ENCODE measurements at places on chromosomes 2 and 18.

GRCh38 chr2:239831861-239832489 is 193.2 kb downstream of the NDUFA10 start:
- DNase-seq: no peak

DNA sequence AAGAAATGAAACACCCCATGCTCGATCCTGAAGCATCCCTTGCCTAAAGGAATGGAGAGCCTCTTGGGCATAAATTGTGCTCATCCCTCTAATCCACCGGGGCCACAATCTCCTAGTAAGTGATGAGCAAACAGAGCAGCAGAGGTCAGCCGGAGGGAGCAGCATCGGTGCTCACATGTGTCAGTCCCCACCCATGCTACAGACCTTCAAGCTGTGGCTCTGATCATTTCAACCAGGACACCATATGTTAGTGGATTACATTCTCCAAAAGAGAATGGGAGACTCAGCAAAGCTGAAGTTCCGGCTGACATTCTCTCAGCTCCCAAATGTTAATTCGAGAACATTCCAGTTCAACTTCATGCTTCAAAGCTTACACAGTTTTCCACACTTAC is 75.6 kb downstream of the AAK1 start:
- no peak for DNase-seq

DNA sequence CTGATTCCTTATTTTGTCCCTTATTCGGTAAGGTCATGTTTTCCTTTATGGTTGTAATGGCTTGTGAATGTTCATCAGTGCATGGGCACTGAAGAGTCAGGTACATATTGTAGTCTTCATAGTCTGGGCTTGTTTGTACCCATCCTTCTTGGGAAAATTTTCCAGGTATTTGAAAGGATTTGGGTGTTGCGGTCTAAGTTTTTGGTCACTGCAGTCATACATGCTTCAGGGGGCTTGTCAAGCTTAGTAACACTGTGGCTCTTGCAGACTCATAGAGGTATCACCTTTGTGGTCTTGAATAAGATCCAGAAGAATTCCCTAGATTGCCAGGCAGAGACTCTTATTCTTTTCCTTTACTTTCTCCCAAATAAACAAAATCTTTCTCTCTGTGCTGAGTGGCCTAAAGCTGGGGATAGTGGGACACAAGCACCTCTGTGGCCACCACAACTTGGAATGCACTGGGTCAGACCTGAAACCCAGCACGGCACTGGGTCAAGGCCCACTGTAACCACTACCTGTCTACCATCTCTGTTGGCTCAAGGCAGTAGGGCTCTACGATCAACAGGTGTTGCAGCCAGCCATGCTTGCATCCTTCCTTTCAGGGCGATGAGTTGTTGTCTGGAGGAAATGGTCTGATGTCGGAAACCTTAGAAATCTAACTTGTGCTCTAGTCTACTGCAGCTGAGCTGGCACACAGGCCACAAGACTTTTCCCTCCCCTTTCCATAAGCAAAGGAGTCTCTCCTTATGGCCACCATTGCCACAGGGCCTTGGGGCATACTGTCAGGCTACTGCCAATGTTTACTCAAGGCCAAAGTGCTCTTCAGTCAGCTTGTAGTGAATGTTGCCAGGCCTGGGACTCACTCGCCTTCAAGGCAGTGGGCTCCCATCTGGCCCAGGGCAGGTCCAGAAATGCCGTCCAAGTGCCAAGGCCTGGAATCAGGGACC is 21.5 kb downstream of the IL1RN start:
- no peak for DNase-seq

- DNase-seq: no peak
These were observed 8.7 kb downstream of the CYRIA start for GRCh38 chr2:16656784-16657391.

GRCh38 chr2:43057742-43058725 is 168.4 kb downstream of the ZFP36L2 start:
- DNase-seq: no peak

- no peak for DNase-seq
These were observed 48.3 kb upstream of the STK17B start for GRCh38 chr2:196219671-196220070.

DNA sequence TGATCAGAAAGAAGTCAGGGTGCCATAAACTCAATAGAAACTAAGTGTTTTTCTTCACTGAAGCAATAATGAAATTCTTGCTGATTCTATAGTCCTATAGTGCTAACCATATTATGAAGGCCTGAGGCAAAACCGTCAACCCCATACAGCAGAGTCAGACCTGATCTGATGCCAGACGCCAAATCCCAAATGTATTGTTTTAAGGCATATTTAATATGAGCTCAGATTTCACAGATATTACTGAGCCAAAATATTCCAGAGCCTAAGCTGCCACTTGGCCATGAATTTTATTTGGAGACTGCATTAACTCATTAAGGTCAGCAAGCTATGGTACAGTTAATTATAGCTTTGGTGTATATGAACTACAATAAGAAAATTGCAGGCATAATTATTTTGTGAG is 53.4 kb downstream of the SCN1A start:
- DNase-seq: no peak

GRCh38 chr2:50221106-50221505 is 810.8 kb downstream of the NRXN1 start:
- DNase-seq: no peak

DNA sequence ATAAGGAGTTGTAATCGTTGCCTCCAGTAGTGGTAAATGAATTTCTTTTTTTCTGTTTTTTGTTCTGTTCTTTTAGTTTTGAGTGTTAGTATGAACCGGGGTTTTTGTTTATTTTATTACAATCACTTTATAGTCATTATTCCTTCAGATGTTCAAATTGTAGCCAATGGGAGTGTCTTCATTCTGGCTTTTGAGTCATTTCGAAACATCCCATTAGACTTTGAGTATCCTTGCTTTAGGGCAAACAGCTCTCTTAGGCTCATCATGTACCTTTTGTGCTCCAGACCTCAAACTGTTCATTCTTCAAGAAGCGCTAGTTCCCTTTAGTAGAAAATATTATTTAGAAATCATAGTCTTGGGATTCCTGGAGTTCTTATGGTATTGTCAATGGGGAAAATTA is 54.2 kb upstream of the PAX3 start:
- no peak for DNase-seq

DNA sequence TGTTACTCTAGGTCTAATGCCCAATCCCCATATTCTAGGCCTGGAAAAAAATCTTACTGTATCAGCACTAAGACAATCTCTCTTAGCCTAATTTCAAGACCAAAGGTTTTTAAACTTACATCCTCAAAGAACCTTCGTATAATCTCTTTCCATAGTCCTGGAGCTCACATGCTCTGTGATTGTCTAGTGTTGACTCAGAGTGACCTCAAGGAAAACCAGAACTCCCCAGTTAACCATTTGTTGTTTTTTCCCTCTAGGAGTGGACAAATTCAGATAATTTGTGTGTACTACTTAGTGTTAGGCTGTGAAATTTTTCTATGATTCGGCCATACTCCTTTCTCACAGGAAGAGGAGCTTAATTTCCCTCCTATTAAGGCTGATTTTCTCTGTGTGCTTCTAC is 536.1 kb downstream of the SLC4A3 start:
- no peak for DNase-seq

- DNase-seq: no peak
These were observed 12.6 kb downstream of the DTYMK start for GRCh38 chr2:241673797-241674725.

DNA sequence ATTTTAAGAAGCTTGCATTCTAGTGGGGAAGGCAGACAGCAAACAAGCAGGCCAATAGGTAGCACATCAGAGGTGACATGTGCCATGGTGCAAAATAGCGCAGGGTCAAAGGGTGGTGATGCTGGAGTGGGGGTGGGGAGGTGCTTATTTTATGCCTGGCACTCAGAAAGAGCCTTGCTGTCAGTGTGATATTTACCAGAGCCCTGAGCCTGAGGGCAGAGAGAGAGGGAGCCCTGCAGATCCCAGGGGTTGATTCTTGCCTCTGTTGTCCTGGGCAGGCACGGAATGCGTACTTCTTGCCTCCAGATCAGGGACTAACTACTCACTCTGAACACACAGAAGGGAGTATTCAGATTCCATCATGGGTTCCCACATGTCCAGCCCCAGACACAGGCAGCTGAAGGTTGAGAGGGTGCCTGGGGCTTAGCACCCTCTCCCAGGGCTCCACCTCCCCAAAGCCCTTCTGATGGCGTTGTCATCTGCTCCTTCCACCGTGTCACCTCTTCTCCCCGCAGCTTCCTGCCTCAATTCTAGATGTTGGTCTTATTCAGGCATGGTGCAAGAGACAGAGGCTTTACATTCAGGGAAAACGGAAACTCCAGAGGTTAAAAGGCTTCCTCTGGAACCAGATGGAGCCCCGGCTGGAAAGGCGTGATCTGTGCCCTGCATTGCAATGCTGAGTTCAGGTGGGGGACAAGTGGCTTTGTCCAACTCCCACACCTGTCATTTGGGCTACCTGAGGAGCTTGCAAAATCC is 252.3 kb downstream of the HAUS1 start:
- DNase-seq: no peak

GRCh38 chr2:215949991-215950404 is 63.4 kb downstream of the MREG start:
- DNase-seq: no peak

DNA sequence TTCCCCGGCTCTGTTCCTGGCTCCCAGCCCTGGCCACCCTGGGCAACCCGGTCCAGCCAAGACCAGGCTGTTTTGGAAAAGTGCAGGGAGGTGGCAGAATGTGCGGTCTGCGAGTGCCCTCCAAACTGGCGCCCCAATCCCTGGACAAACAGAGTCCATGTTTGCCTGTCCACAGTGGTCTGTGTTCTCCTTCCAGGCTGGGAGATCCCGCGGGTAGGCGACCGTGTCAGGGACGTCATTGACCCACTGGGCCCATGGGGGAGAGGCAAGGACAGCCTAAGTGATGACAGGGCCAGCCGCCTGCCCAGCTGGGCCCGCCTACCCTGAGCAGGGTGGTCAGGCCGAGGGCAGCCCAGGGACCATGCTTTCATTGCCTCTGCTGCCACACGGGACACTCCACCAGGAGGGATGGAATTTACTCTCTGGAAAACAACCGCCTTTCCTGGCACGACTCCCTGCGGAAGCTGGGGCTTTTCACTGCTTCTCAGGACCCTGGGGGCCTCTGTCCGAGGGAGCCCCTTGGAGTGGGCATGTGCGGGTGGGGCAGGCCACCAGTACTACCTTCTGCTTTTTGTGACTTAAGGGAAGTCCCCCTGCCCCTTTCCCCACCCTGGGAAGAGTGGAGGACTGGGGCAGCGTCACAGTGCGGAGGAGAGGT is 20.1 kb downstream of the CYP26B1 start:
- no peak for DNase-seq

DNA sequence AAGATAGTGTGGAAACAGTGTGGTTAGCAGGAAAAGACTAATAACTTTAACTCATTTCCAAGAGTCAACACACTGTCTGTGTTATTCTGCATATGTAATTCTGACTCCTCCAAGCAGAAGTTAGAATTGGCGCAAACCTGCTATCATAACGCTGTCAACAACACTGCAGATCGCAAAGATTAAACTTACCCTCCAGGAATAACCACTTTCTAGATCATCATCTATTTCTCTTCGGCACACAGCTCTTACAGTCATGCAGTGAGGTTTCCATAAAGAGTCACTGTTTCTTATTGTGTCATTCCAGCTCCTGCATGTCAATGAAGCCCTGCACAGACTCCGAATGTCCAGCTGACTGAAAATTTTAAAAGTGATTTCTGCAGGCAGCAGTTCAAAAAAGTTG is 2.4 kb downstream of the FBXO48 start:
- no peak for DNase-seq

DNA sequence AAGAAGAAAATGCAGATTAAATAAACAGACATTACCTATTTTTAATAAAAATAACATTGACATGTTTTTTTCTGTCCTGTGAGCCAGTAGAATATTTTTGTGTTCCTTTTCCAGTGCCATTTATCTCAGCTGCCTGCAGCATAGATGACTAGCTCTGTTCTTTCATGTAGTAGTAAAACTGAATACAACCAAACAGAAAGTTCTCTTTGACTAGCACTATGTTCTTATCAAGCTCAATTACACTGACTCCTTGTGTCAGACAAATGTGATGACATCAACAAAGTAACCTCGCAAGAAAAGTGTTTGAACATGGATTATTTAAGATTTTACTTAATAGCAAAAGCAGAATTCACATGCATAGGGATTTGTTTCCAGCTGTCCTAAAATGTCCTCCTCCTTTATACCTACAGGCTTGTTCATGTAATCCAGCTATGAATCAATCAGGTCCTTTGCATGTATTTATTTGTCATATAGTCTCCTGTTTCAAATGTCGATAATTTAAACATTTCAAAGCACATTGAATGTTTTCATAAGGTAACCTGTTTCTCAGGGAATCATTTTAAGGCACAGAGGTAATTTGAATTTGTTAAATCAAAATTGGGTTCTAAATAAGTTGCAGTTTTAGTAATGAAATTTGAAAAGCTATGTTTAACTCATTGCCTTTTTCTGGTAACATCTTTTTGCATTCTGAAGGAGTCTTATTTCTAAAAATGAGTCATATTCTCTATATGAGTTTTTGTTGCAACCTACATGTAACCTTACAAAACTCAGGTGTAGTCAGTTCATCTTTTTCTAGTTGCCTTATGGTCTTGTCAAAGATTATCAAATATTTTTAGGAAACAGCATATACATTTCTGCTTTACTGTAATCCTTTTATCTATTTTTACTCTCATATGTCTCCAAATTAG is 215.3 kb upstream of the GULP1 start:
- no peak for DNase-seq

DNA sequence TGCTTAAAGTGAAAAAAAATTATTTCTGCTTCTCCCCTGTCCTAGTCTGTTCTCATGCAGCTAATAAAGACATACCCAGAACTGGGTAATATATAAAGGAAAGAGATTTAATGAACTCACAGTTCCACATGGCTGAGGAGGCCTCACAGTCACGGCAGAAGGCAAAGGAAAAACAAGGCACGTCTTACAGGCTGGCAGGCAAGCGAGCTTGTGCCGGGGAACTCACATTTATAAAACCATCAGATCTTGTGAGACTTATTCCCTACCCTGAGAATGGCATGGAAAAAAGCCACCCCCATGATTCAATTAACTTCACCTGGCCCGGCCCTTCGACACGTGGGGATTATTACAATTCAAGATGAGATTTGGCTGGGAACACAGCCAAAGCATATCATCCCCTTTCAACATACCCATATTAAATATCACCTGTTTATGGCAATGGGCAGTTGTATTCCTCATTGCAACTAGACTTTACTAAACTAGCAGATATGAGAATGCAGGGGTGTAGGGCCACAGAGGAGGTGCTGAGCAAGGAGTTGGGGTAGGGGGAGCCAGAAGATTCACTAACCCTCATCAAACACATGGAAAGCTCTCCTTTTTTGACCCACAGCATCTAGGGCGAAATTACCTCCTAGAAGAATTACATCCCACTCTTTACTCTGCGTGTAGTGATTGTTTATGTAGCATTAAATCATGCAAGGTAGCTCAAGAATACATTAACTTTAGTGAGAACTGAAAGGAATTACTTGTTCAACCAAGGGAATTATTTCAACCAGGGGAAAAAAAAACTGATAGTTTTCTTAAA is 183.3 kb upstream of the DOK6 start:
- no peak for DNase-seq

DNA sequence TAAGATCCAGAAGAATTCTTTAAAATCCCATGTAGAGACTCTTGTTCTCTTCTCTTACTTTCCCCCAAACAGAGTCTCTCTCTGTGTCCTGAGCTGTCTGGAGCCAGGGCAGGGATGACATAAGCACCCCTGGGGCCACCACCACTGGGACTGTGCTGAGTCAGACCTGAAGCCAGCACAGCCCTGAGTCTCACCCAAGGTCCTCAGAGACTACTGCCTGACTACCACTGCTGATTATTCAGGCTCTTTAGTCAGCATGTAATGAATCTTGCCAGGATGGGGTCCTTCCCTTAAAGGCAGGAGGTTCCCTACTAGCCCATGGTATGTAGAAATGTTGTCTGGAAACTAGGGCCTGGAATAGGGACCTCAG is 34.9 kb upstream of the DYNC1I2 start:
- no peak for DNase-seq
